ENCODE measurements at places on chromosomes 1 and 21. TPM values are rescaled to one million over a fixed set of nuclear protein-coding genes. Genes with fewer than 3 reads are reported as not detected.

Gene CYP4X1
- total RNA-seq = not detected

Gene CAMK1G
- total RNA-seq = not detected

Gene RBM11
- total RNA-seq = 0.25 TPM

Gene ZMYND12
- 0.54 TPM for total RNA-seq

All from foreskin keratinocyte (primary cell).